ENCODE measurements at places on chromosomes 6 and 20.

- peak; percentile 97 for DNase-seq
These were observed 7.8 kb downstream of the ADTRP start for GRCh38 chr6:11770546-11771466.

DNA sequence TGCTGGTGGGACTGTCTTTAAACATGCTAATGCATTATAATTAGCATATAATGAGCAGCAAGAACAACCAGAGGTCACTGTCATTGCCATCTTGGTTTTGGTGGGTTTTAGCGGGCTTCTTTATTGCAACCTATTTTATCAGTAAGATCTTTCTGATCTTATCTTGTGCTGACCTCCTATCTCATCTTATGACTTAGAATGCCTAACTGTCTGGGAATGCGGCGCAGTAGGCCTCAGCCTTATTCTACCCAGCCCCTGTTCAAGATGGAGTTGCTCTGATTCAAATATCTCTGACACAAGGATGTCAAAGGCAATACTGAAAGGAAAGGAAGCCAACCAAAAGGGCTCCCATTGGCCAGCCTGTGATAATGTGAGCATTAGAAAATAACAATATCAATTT, 29.8 kb upstream of the SEC63 start:
- peak; percentile 76 for DNase-seq

- no peak for DNase-seq
These were observed 46.3 kb downstream of the TBPL1 start for GRCh38 chr6:133999305-133999704.

DNA sequence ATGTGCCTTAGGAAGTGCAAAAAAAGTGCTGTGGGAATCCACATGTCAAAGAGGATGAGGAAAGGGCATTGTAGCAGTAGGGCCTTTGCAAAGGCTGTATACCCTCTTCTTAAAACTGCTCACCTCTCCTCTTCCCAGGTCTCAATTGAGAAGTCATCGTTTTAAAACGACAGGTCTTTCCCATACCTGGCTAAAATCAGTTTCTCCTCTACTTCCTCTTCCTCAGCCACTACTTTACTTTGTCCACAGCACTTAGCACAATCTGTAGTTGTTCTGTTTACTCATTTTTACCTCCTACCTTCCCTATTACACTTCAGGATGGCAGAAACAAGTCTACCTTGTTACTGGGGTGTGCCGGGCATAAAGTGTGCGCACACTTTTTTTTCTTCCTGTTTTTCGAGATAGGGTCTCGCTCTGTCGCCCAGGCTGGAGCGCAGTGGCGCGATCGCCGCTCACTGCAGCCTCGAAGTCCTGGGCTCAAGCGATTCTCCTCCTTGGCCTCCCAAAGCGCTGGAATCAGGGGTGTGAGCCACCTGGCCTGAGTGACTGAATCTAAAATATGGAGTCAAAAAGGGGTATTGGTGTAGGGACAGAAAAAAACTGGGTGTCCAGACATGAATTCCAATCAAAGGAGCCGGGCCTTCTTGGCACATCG, 9.8 kb upstream of the ELOVL5 start:
- no peak for DNase-seq

DNA sequence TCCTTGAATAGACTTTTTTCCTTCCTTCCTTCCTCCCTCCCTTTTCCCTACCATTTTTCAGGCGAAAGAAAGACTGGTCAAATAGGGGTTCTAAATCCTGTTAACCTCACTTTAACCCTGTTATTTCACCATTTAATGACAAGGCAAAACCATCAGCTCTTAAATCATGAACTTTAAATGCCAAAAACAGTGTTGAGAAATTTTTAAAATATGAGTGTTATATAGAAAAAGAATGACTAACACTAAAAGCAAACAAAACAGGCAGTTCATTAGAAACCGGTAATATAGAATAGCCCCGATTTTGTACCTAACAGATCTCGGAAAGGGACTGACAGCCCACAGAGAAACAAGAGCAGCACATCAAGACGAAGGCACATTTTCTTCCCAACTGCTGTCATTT, 57.4 kb upstream of the CEP85L start:
- no peak for DNase-seq

- DNase-seq: no peak
These were observed 28.8 kb downstream of the FAM229B start for GRCh38 chr6:112116221-112116620.

DNA sequence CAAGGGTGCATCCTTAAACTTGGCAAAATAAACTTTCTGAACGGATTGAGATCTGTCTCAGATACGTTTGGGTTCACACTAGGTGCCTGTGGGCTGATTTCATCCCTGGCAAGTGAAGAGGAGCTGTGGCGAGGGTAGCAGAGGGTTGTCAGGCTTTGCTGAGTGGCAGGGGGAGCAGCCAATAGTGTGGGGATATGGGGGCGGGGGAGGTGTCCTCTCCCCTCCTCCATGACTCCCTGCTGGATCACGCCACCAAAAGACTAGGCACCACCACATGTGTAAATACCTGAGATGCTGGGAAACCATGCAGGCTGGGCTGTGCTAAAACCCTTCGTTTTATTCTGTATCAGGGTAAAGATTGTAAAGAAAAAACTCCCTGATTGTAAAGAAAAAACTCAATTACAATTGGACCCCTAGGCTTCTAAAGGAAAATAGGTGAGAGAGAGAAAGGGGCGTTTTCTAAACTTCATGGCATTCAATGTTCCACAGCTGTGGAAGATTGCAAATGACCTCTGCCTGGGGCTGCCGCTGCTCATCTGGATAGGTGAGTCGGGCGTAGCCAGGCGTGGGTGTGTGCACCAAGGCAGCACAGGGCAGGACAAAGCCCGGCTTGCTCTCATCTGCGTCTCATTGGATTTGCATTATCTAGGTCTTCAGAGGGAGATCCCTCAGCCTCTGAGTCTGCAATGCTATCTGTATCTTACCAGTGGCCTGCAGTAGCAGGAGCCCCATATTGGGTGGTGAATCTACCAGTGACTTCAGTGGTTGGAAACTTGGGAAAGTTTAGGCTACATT, 26.9 kb upstream of the ADTRP start:
- no peak for DNase-seq

GRCh38 chr20:25571817-25572216, 13.5 kb downstream of the NINL start:
- no peak for DNase-seq

- peak; percentile 74 for DNase-seq
These were observed 3.7 kb upstream of the FAXC start for GRCh38 chr6:99353126-99353525.

DNA sequence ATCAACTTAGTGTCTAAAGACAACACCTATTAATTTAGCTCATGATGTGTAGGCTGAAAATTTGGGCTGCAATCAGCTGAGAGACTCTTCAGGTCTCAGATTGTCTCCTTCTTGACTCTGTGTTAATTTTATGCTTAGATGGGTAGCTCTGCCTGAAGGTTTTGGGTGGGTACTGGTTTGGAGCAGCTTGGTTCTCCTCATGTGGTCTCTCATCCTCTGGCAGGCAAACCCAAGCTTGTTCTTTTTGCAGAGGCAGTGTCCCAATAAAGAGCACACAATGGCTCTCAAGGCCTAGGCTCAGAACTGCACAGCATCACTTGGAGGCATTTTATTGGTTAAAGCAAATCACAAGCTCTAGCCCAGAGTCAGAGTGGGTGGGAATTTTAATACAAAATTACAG, 280.6 kb downstream of the BTBD3 start:
- DNase-seq: no peak

GRCh38 chr6:1970151-1970561, 275.2 kb downstream of the GMDS start:
- no peak for DNase-seq

DNA sequence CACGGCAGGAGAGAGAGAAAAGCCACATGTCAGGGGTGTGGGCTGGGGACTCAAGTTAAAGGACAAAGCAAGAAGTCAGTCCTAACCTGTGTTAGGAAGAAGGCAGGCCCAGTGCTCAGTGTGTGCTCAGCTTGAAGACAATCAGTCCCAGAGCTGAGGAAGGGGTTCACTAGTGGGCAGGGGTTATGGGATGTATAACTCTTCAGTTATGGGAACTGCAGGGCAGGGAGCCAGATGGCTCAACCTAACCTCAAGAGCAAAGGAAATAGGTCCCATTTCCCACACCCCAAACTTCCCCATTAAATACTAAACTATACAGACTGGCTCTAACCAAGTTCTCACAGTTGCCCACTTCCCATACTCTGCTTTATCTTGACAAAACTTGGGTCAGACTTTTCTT, 7.4 kb upstream of the SSTR4 start:
- DNase-seq: no peak

- DNase-seq: no peak
These were observed 395.3 kb downstream of the CD109 start for GRCh38 chr6:74091136-74091793.

GRCh38 chr6:42236030-42236429, 18.4 kb upstream of the MRPS10 start:
- no peak for DNase-seq

GRCh38 chr20:48311956-48312355, 515.8 kb downstream of the PREX1 start:
- DNase-seq: no peak

GRCh38 chr6:39820553-39820952, 28.4 kb downstream of the DAAM2 start:
- DNase-seq: no peak

DNA sequence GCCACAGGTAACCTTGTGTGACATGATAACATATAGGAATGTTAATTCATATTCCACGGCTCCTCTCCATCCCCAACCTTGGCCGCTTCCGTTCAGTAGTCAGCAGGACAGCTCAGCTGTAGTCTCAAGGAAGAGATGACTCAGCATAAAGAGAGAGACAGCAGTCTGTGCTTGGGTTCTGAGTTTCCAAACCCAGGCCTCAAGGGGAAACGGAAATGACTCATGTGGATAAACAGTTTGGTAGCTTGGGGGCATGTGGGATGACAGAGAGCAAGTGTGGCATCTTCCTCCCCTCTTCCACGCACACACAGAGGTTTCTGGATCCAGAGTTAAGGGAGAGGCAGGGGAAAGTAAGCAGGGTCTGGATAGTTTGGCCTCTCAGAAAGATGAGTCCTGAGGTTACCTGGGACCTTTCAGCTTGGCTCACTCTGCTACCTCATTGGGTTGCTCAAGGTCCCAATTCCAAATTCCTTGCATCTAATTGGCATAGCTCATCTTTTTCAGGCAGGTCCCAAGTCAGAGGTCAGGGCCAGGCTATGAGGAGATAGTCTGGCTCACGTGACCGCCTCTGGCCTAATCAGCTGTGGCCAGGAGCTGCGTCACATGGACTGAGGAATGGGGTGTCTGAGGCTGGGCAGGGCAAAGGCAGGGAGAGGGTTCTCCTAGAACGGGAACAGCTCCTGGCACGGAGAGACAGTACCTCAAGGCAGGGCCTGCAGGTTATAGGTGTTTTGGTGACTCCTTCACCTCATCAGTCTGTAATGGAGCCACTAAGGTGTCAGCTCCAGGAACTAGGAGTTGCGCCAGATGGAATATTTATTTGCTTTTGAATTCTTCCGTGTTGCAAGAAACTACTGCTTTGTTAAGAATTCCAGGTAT, 36.5 kb upstream of the MLN start:
- peak; percentile 97 for DNase-seq

GRCh38 chr6:10398446-10399218, 16.2 kb downstream of the TFAP2A start:
- peak; percentile 58 for DNase-seq
